ENCODE measurements at places on chromosomes 4 and X. TPM values are rescaled to one million over a fixed set of nuclear protein-coding genes. Genes with fewer than 3 reads are reported as not detected.

The SCML1 gene
- 6.5 TPM for total RNA-seq

The CDKL2 gene
- total RNA-seq = not detected

The TMEM31 gene
- not detected for total RNA-seq

- DNase-seq = no peak
Measured at GRCh38 chrX:54411732-54412131, 28.5 kb upstream of the TSR2 start.

DNA sequence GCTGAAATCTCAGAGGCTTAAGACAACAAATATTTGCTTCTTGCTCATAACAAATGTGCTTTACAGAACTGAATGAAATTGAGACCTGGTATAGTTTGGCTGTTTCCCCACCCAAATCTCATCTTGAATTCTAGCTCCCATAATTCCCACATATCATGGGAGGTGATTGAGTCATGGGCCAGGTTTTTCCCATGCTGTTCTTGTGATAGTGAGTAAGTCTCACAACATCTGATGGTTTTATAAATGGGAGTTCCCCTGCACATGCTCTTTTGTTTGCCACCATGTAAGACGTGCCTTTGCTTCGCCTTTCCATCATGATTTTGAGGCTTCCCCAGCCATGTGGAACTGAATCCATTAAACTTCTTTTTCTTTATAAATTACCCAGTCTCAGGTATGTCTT, 221.1 kb upstream of the DIPK2B start:
- no peak for DNase-seq

DNA sequence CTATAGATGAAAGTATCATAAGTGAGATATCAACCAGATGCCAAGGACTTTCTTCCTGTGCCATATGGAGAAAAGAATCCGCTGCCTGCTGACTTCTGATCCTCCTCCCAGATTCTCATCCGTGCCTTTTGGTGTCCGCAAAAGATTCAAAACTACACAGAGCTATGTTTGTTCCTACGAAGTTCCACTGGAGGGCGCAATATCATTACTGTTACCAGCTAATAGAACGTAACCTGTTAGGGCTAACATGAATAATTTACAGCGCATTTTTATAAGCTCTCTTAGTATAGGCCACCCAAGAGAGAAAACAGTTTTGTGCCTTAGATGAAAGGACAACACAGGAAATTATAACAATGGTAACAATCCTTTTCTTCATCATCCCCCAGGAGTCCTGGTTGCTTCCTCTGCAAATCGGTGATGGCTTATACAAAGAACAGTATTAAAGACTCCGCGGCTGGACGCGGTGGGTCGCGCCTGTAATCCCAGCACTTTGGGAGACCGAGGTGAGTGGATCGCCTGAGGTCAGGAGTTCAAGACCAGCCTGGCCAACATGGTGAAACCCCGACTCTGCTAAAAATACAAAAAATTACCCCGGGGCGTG, 22.8 kb upstream of the CENPVL3 start:
- peak; percentile 37 for DNase-seq

DNA sequence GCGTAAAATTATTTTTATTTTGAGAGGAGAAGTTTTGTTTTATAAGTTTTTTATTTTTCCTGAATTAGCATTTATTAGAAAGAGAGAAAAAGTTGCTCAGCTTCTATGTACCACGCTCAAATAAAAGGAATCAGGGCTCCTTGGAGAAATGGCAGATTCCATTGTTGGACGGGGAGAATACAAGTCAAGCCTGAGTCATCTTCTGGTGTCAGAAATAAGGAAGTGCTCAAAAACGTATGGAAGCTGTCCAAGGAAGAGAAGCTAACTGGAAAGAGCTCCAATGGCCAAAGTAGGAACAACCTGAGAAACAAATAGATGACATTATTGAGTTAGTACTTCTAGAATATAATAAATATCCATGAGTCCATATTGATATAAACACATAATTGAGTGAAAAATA, 89.3 kb upstream of the NEIL3 start:
- peak; percentile 3 for DNase-seq

DNA sequence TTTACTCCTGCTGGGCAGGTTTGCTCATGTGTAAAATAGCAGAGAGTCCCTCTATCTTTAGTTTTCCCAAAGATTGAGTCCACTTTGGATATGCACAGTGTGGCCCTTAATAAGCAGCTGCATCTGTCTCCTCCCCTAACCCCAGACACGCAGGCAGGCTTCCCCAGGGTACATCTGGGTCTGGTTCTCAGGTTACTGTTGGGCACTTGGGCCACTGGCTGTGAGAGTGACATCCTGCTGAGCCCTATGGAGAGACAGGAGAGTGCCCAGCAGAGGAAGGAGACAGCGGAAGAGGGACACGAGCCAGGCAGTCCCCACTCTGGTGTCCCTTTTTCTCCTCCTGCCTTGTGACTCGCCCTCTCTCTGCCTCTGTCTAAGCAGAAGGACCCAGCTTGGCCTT, 16.0 kb downstream of the XK start:
- DNase-seq = no peak

GRCh38 chrX:42823443-42823842, 45.5 kb upstream of the PPP1R2C start:
- DNase-seq = no peak

- no peak for DNase-seq
Measured at GRCh38 chr4:65193985-65194384, 476.3 kb downstream of the EPHA5 start.

- peak; percentile 64 for DNase-seq
Measured at GRCh38 chr4:153257151-153257620, 52.9 kb downstream of the TRIM2 start.

DNA sequence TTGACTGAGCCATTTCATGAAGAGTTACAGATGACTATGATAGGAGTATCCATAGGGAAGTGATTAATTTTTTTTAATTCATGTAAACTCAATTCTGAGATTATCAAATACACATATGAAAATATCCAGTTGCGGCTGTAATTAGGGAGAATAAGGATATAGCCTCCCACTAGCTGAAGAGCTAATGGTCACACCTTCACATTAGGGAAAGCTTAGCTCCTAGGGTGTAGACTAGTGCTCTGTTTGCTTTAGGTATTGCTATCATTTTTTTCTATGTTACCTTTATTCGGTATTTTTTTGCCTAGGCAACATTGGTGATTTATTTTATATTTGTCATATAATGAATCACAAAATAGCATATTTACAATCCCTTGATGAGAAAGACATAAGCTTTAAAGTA, 39.6 kb upstream of the EPGN start:
- no peak for DNase-seq
